ENCODE measurements at places on chromosomes 7 and 10.
A peak's percentile ranks its signal among the peaks of the same experiment; 100 is the strongest.

DNA sequence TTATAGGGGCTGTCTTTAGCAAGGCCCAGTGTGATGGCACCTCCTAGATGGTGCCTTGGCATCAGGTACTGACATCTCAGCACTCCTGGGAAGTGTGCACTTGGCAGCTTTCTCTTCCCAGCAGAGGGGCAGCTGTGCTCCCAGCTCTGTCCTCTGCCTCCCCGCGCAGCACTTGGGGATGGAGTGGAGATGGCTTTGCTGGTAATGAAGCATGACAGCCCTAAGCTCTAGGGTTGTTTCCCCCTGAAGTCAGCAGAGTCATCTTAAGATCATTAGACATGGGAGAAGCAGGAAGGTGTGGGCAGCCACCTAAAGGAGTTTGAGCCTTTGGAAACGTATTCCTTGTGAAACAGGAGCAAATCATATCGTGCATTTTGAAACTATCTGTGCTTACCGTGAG, 46.7 kb downstream of the HTRA1 start:
- DNase-seq: no peak

GRCh38 chr7:80348223-80348622, 163.6 kb downstream of the GNAT3 start:
- no peak for DNase-seq

GRCh38 chr10:70312972-70313371, 29.2 kb upstream of the NPFFR1 start:
- peak; percentile 28 for DNase-seq

- no peak for DNase-seq
Measured at GRCh38 chr10:62778125-62778524, 26.4 kb upstream of the ADO start.

DNA sequence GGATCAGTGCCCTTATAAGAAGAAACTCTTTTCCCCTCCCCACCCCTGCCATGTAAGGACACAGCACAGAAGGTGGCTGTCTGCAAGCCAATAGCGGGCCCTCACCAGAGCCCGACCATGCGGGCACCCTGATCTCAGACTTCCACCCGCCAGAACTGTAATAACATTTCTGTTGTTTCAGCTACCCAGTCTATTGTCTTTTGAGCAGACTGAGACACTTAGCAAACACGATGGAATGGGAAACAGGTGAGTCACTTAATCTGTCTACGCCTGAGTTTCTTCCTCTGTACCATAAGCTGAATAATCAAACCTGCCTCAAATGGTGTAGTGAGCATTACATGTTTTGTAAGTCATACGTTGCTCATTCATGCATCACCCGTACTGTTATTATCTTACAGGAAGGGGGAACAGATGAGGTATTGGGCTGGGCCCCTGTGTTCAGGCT, 58.2 kb downstream of the STRA8 start:
- peak; percentile 19 for DNase-seq

GRCh38 chr7:38040831-38041230, 120.4 kb downstream of the EPDR1 start:
- DNase-seq: no peak

DNA sequence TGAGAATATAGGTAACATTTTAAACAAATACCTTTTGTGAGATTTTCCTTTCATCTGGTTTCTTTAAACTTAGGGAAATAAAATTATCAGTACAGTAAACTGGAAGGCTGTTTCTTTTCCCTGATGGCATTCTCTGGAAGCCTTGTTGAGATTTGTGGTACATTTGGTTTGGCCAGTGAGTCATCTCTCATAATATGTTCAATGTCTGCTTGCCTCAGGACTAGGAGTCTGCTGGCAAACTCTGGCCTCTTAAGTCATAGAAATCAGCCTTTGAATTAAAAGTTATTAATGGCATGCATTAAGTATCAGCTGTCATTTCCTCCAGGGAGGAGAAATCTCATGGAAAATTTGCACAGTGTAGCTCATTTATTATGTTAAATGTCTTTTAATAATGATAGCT, 316.6 kb upstream of the KIAA1217 start:
- DNase-seq: no peak

DNA sequence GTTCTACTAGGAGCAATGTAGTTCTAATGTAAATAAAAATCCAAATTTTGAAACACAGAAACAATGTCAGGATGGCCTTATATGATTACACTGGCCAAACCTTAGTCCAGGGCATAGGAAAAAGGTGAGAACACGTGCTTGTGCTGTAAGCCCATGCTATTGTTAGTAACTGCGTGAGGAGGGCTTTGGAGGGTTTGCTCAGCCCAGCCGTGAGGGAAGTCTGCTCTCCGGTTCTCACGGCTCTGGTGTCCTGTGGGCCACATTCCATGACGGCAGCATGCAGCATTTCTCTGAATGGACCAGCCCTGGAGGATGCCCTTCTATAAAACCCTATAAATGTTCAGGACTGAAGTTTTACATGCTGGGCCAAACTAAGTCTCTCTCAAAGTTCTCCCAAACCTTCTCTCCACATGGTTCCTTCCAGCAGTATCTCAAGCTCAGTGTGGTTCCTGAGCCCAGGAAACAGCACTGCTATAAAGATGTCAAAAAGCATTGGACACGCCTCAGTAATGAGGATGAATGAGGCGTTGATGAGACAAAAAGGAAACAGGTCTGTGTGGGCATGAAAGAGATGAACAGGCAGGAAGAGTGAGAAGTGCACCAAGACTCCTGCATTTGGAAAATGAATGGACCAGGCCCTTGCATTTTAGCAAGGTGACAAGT, 174.8 kb upstream of the CDCA7L start:
- no peak for DNase-seq

DNA sequence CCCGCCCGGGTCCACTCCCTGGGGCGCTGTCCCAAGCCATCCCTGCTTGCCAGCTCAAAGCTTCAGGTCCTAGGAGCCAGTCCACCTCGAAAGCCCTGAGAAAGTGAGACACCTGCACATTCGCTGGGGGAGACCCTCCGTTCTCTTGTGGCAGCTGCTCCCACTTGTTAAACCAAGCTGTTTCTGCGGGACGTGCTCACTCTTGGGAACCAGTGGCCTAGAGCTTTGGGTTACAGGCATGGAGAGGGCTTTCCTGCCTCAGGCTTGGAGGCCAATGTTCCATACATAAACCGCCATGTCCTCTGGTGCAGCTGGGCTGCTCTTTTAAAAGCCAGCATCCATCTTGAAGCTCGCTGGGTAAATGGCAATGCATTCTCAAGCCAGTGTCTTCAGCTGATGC, 19.9 kb upstream of the TTYH3 start:
- DNase-seq: no peak

DNA sequence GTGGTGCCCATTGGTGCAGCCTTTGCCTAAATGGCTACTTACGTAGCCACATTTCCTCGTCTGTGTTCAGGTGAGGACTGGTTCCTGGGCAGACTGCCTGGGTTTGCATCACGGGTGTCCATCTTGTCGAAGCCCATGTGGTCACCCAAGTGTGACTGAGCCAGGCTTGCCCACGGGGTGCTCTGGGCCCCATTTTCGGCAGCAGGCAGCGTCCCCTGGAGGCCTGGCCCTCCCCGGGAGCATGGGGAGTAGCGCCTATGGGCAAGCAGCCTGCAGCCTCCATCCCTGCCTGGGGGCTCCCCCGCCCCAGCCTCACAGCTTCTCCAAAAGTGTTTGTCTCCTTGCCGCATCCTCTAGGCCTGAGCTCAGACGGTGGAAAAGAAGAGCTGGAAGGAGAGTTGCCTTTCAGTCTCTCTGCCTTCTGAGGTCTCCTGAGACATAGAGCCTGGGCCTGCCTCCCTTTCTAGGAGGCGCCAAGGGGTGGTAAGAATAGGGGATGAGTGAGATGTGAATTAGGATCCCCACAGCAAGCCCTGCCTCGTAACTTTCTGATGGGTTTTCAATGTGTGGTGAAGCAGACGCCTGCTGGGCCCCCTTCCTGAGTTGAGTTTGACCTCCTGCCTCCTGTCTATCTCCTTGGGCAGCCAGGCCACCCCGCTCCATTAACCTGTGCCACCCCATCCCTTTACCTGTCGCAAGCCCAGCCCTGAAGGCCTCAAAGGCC, 42.7 kb downstream of the HTRA1 start:
- DNase-seq: no peak

DNA sequence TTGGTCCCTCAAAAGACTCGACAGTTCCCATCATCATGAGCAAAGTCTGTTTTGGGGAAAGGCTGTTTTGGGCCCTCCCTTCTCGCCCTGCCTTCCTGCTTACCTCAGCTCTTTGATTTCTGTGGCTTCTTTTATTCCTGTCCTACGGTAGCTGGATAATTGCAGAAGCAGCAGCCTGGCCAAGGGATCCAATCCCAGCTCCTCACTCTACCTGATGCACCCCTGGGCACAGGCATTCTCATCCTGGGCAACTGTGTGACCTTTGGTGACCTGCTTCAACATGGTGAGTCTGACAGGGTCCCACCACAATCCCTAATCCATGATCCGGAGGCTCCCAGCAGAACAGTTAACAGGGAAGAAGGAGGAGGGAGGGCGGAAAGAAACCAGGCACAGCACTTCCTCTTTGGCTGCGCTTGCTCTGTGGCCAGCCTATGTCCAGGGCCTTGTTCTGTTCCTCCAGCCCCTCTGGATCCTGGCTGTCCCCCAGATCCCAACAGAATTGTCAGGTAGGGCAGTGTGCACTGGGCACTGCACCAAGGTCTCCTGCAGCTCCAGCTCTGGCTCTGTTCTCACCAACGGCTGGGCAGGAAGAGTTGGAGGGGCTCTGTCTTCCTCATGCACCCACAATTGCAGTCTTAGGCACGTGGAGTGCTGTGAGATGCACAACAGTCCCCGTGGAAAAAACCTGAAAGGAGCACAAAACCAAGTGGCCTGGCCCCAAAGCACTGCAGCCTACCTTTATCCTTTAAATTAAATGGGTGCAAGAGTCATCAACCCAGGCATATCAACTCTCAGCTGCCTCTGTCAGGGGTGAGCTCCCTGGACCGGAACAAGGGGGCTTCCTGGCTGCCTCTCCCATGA, 144.4 kb downstream of the PTPN20 start:
- DNase-seq: no peak

DNA sequence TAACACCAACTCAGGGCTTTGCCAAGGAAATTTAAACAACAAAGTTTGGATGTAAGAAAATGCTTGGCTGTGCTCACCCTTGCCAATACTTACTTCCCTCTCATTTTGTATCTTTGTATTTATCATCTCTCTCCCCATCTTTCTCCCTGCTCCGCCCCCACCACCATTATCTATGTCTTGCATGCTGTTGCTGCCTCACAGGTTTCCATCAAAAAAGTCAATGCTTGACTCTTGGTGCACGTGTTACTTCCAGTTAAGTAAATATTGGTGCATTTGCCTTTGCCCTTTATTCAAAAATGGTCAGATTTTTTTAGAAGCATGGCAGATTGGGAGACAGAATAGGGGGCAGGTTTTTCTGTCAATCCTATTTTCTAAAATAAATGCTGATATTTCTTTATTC, 626.0 kb downstream of the ACTR3B start:
- DNase-seq: no peak

DNA sequence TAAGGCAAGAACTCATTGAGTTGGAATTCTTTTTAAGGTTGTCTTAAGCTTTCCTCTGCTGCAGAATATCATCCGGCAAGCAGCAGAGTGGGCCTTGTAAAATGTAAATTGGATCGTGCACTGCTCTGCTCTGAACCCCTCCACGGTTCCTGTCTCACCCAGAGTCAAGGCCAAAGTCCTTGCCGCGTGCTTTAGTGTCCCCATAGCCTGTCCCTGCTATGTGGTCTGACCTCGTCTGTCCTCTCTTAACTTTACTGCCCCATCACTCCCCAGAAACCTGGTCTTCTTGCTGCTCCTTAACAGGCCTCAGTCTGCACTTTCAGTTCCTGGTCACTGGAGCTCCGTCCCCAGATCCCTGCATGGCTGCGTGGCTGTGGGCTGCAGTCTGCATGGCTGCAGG, 121.6 kb upstream of the SDK1 start:
- no peak for DNase-seq

- peak; percentile 99 for DNase-seq
Measured at GRCh38 chr7:94297397-94297838, 97.3 kb upstream of the COL1A2 start.

GRCh38 chr10:86182150-86182549, 184.4 kb downstream of the GRID1 start:
- no peak for DNase-seq

- DNase-seq: no peak
Measured at GRCh38 chr10:80598084-80598798, 60.5 kb downstream of the SH2D4B start.

DNA sequence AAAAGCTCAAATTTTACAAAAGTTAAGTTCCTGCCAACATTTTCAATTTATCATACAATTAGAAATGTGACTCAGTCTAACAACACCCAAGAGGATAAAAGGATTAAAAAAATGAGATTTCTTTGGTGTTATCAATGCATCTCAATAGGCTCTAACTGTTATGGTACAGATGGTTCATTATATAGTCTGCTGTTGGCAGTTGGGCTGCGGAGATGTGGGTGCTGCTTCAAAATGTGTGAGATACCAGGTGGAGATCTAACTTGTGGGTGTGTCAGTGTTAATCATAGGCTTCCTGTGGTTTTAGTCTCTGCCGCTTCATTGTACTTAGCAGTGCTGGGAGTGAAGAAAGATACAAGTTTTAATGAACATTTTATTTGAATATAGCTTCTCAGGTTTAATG, 231.2 kb downstream of the EXOC4 start:
- no peak for DNase-seq

GRCh38 chr10:5297466-5297865, 67.3 kb upstream of the UCN3 start:
- no peak for DNase-seq

- DNase-seq: peak; percentile 58
Measured at GRCh38 chr10:107740962-107741690, 576.6 kb upstream of the SORCS1 start.

DNA sequence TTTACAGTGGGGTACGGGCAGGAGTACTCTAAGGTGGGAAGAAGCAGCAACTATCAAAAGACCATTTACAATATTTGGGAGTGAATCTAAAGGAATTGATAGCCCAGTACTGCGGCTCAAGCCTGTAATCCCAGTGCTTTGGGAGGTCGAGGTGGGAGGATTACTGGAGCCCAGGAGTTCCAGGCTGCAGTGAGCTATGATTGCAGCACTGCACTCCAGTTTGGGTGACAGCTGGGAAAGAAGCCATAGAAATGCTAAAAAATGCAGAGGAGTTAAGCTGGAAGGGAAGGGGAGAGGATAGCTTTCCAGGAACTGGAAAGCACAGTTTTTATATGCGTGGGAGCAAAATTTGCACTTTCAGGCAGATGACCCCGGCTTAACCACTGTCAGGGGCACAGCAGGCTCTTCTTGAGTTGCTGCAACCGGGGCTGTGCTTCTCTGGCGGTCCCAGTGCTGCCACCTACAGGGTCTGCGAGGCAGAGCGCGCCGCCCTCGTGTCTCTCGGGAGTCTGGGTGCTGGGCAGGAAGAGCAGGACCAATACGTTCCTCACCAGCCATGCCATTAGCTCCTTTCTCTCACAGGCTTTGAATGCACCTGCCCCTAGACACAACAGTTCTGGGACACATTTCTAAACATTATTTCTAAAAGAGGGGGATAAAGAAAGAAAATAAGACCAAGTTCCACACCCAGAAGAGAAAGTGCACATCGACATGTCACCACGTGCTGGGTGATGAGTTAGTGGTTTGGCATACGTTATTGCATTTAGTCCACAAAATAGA, 10.1 kb upstream of the BMPER start:
- DNase-seq: peak; percentile 83

DNA sequence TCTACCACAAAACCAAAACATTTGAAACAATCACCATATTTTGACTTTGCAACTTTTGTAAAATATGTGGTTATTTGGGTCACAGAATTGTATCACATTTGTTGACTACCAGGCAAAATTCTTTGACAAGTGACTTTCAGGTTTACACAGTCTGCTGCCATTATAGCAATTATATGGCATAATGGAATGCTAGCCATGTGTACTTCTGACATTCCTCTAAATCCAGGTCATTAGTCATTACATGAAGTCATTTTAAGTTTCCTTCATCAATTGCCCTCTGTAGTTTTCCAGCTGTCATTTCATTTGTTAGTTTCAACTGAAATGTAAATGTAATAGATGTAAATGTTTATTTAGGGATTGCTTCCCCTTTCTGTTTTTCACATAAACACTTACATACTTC, 137.5 kb downstream of the IMMP2L start:
- DNase-seq: peak; percentile 71
